Body of pancreas (tissue), 4 donors: ENCODE measurements at places on chromosomes 3 and 15. TPM values are rescaled to one million over a fixed set of nuclear protein-coding genes. Genes with fewer than 3 reads are reported as not detected.

RTP1 gene
- not detected for total RNA-seq

RPS17 gene
- total RNA-seq: 1,378 TPM

GABRG3 gene
- not detected for total RNA-seq

BFSP2 gene
- total RNA-seq: not detected

TEX264 gene
- 41.2 TPM for total RNA-seq

TERB2 gene
- total RNA-seq: not detected

GPR176 gene
- total RNA-seq: 4.7 TPM

DNA sequence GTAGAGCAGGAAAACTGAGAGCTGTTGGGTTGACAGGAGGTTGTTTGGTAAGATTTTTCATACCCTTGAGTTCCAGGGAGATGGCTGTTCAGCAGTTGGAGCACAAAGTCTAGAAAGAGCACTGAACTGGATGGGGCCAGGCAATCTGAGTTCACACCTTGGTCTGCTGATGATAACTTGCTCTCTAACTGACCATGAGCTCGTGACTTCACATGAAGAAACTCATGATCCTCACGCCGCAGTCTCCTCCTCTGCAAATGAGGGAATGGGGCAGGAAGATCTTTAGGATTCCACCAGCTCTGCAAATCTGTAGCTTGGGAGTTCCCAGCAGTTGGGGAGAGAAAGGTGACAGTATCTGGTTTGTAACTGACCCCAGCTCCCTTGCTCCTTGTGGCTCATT lies 33.7 kb downstream of the CORO2B start:
- no peaks in the 10 kb centered on the region for H3K27me3 ChIP-seq
- DNase-seq: no peak
- peaks cover 6% of the 10 kb centered on the region for H3K4me1 ChIP-seq

DNA sequence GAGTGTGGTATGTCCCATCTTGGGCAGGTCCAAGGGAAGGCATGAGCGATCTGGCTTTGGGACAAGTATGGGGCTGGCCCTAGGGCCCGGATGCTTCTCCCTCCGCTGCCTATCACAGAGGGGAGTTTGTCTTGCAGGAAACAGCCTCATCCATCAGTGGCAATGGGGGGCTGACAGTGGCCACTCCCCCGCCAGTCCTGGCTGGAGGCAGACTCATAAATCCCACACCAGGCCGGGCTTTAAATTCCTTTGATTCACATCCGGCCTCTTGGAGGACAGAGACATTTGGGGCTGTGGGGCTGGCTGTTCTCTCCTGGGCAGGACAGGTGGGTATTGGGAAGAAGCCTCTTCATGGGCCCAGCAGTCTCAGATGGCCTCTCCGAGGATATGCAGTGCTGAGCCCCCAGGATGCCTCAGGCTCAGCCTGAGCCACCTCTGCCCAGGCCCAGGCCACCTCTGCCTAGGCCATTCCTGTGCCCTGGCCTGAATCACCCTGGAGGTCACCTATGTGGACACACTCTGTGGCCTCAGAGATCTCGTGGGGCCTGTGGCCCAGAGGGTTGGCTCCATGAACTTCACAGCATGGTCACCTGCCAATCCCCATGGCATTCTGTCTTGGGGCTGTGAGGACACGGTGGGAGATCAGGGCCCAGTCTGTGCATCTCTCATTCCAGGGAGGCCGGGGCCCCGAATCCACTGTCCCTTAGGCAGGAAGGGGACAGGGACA lies 84.2 kb upstream of the GOLGA6L4 start:
- no peak overlapping the region for H3K27ac ChIP-seq
- H3K27me3 ChIP-seq: no peaks in the 10 kb centered on the region
- H3K4me3 ChIP-seq: no peak overlapping the region

DNA sequence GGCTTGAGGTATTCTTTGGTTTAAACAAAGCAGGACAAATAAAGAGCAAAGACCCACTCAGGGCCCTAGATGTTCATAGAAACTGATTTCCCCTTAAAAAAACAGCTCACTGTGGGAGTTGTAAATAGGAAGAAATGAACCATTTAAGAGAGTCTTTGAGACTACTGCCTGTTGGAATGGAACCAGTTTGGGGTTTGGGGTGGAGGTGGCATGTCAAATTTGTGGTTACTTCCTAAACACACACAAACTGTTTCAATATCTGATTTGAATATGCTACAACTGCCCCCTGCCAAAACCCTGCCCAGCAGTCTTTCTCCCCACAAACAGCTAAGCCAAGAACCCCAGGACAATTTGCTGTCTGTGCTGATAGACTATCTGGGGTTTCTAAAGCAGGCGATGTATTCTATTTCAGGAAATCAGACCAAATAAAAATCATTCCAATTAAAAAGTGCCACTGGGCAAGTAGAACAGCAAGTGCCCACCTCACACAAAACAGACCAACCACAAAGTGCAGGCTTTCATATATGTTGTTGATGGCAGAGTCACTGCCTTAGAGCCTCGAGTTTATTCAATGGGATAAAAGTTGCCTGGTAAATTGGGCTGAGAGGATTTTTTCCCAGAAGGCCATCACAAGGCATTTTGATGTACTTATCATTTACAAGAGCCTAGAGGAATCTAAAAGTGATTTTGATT lies 293.9 kb upstream of the PROK2 start:
- no peaks in the 10 kb centered on the region for H3K4me1 ChIP-seq
- no peak overlapping the region for H3K4me3 ChIP-seq
- no peaks in the 10 kb centered on the region for H3K36me3 ChIP-seq
- H3K27ac ChIP-seq: no peak overlapping the region
- no peak for DNase-seq
